ENCODE measurements at places on chromosomes 6 and 20.

DNA sequence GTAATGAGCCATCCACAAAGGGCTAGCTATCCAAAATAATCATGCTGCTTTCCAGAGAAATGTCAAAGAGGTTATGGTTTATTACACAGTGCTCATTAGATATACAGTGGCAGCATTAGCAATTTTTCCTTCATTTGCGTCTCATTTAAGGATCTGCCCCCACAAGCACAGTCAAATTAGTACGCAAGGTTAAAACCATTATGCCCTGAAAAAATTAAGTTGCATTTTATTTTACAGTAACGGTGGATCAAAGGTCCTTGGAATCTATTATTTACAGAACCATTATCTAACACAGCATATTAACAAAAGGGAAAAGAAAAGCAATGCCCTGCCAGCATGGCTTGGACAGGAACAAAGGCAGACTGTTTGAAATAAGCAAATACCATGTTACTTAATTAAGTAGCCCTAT, 144.8 kb downstream of the PDSS2 start:
- DNase-seq: no peak

- DNase-seq: peak; percentile 50
These were observed 52.0 kb downstream of the RPP21 start for GRCh38 chr6:30396833-30397479.

GRCh38 chr20:53713328-53714056, 119.9 kb upstream of the ZNF217 start:
- DNase-seq: no peak

- no peak for DNase-seq
These were observed 783.7 kb downstream of the FRK start for GRCh38 chr6:115276881-115277565.

- DNase-seq: peak; percentile 13
These were observed 22.6 kb downstream of the MAS1 start for GRCh38 chr6:159913375-159913774.

- DNase-seq: no peak
These were observed 166.8 kb downstream of the DST start for GRCh38 chr6:56475736-56476457.

DNA sequence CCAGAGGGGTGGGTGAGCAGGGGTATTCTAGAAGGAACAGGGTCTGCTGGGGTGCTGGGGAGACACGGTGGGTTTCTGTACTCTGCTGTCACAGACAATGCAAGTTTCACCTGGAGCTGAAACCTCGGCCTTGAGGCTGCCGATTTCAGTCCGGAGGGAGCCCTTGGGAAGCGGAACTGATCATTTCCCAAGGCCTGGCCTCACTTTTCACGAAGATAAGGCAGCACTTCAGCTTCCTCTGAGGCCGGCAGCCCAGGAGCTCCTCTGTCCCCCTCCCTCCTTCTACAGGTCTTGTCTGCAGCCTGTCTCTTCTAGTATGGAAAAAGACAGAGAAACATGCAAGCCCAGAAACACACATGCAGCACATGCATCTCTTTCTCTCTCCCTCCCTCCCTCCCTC, 242.1 kb downstream of the CDC5L start:
- DNase-seq: no peak

DNA sequence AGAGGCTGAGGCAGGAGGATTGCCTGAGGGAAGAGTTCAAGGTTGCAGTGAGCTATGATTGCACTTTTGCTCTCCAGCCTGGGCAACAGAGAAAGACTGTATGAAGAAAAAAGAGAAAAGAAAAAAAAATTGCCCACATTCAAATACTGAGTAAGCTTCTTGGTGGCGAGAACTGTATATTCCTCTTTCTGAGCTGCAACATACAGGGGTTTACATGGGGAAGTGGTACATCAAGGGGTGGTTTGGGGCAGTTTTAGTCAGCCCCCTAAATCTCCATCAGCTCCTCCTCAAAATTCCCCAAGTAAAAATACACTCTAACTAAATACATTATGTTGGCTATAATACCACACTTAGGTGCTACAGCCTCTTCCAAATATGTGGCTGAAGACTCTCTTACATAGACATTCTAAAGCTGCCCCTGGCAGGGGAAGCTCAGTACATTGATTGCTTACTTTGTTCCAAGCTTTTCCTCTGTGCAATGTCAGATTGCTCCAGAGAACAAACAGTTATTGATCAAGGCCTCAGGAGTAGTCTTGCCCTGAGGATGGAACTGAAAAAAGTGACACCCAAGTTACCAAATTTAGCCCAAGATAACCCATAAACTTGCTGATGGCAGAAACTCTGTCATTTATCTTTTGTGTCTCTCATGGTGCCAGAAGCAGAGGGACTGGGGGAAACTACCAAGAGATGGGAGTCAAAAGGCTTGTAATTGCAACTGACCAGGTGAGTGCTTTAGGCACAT, 107.4 kb upstream of the RIPOR2 start:
- DNase-seq: no peak

GRCh38 chr20:58131551-58132142, 96.8 kb downstream of the ANKRD60 start:
- DNase-seq: peak; percentile 77

- DNase-seq: peak; percentile 37
These were observed 1.1 kb upstream of the MRGBP start for GRCh38 chr20:62795023-62795761.

DNA sequence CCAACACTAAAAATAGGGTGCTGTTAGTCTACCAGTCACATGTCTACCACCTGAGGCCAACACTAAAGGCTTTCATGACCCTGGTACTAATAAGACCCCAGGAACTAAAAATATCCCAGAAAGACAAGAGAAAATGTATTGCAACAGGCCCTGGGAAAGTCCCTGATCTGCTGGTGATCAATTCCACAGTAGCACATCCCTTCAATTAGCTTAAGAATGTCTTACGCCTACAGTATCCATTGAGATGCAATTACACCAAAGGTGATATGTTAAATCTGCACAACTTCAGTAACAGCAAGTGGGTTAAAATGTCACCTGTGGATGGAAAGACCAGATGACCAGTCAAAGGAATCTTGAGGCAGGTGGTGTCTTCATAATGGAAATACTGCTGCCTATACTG, 3.1 kb downstream of the SEMG1 start:
- no peak for DNase-seq

DNA sequence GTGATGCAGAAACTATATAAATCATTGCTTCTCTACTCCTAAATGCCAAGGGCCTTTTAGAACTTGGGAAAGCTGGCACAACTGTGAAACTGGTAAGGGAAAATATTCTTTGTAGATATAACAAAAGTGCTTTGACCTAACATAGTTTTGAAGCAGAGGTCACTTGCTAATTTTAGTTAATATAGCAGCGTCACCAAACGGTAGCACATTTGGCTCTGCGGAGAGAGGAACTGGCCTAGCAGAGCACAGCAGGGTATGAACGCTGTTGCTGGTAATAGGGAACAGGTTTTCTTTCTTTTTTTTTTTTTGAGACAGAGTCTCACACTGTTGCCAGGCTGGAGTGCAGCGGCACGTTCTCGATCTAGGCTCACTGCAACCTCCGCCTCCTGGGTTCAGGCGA, 67.4 kb downstream of the ECT2L start:
- no peak for DNase-seq

- DNase-seq: peak; percentile 46
These were observed 133.4 kb downstream of the HAO1 start for GRCh38 chr20:7806831-7807230.

- no peak for DNase-seq
These were observed 5.1 kb upstream of the SYNJ2 start for GRCh38 chr6:157976345-157977175.

GRCh38 chr6:41497994-41498393, 48.2 kb upstream of the FOXP4 start:
- DNase-seq: peak; percentile 23

DNA sequence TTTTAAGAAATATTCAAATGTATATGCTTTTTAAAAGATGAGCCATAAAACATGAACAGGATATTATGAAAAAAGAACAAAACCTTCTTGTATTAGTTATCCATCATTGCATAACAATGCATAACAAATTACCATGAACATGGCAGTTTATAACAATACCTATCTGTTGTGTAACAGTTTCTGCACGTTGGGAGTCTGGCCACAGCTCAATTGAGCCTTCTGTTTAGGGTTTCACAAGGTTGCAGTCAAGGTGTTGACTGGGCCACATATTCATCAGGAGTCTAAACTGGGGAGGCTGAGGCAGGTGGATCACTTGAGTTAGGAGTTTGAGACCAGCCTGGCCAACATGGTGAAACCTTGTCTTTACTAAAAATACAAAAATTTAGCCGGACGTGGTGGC, 149.4 kb upstream of the SMLR1 start:
- no peak for DNase-seq

- DNase-seq: no peak
These were observed 189.3 kb downstream of the PREX1 start for GRCh38 chr20:48638546-48638945.

DNA sequence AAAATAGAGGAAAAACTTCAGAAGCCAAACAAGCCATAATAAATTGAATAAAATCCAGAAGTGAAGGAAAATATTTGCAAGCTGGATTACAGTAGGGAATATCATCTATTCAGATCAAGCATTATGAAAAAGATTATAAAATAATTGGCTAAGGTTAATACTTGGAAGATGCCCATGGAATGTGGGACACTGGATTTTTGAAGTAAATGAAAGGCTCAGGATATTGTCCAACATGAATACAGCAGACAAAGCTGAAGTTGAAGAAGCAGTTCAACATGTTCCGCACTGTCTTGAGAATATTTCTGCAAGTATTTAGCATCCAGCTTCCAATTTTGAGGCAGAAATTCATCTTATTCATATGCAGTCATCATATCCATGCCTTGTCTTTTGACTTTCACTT, 1278.4 kb upstream of the GJE1 start:
- no peak for DNase-seq

- no peak for DNase-seq
These were observed 19.1 kb downstream of the MYT1 start for GRCh38 chr20:64183313-64183712.

DNA sequence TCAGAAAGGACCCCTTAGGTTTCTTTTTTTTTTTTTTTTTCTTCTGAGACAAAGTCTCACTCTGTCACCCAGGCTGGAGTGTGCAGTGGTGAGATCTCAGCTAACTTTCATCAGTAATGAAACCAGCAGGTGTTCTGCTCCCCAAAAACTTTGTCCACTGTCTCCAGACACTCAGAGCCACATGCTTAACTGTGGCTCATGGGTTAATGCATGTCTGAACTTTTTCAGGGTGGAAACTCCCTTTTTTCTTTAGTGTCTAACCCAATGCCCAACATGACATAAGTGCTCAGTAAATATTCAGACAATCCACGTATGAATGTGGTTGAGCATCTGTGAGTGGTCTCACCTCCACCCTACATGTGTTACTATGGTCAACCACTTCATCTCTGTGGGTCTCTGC, 45.4 kb downstream of the MYB start:
- DNase-seq: no peak

- DNase-seq: no peak
These were observed 58.4 kb upstream of the ARMH2 start for GRCh38 chr6:24856901-24857670.

- no peak for DNase-seq
These were observed 5.1 kb downstream of the ELOVL2 start for GRCh38 chr6:11039040-11039439.

- DNase-seq: peak; percentile 83
These were observed 37.0 kb downstream of the BCKDHB start for GRCh38 chr6:80143419-80143937.

- peak; percentile 77 for DNase-seq
These were observed 1.5 kb upstream of the MSH5 start for GRCh38 chr6:31737991-31738979.

DNA sequence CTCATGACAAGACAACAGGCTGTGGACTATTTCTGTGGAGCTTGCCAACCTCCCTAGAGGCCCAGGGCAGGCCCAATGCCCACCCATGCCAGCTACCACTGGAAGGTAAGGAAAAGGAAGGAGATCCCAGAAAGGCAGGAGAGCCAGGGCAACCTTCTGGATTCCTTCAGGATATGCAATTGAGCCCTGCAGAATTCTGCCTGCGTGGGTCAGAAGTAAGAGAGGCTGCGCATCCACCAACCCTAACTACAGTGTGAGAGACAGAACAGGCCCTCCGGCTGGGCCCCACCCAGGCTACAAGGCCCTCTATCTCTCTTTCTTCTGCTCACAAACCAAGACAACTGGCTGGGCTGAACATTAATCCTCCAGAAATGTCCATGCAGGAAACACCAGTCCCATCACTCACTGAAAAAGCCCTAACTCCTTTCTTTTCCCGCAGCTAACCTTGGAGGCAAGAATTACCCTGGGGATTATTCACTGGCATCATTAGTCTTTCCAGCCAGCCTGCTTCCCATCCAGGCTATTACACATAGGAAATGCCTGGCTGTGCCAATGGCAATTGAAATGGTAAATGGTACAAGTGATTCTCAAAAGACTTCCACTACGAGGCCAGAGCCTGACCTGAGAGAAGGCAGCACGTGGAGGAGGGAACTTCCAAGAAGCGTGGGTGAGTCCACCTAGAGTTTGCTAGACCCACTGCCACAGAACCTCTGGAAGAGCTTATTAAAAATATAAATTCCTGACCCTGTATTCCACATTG, 15.2 kb downstream of the MAP1LC3A start:
- DNase-seq: no peak

- no peak for DNase-seq
These were observed 3.2 kb downstream of the TTBK1 start for GRCh38 chr6:43246301-43247113.

DNA sequence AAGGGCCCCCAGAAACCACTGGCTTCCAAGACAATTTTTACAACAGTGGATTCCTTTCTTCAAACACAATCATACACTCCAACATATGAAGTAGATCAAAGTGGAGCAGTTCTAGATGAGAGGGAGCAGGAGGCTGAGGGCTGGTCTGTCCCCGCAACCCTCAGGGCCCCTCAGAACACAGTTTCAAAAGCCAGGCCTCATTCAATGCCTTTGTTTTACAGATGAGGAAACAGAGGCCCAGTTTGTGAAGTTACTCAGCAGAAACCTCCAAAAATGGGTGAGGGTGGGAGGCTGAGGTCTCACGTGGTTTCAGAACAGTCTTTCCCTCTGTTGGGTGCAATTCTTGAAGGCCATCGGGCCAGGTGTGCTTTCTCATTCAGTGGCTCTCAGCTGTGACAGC, 134.9 kb downstream of the SCML4 start:
- no peak for DNase-seq

DNA sequence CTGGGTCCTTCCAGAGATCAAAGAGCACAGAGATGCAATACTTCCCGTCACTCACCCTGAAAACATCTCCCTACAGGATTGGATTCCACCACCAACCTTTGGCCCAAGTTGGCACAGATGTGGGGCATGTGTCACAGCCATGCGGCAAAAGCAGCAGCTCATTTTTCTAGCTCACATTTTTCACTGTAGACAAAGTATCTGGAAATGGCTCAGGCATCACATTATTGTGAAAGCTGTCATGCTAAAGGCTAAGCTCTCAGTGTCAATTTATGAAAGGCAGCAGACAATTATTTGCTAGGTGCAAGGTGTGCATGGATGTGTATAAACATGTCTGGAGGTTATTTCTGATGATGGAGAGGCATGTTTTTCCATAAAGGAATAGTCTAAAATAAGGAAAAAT, 248.8 kb upstream of the PRND start:
- DNase-seq: peak; percentile 31

DNA sequence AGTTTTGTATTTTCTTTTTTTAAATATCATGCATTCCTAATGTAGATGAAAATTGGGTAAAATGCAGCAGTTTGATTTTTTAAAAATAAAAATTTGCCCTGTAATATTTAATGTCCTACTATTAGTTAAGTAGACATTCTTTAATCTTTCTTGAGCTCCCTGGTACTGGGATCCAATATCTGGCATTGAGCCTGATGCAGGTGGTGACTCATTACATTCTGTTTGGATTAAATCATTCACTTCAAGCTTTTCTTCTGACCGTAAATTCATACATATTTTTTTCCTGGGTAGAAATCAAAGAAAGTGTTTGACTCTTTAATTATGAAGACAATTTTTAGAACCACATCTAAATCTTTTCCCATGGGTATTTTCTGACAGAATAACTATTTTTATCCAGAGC, 768.8 kb upstream of the SLC35B3 start:
- peak; percentile 93 for DNase-seq

All from bronchial epithelial cell (primary cell).